ENCODE measurements at places on chromosomes 12 and 14. TPM values are rescaled to one million over a fixed set of nuclear protein-coding genes. Genes with fewer than 3 reads are reported as not detected.

TCTN2 gene
- total RNA-seq: 4.9 TPM

DBX2 gene
- total RNA-seq: not detected

CCND2 gene
- total RNA-seq: 48.9 TPM

DIO2 gene
- total RNA-seq: 58.4 TPM

SDS gene
- total RNA-seq: 0.20 TPM

HECTD4 gene
- total RNA-seq: 30.5 TPM

FOXN4 gene
- total RNA-seq: not detected

TEDC1 gene
- 8.9 TPM for total RNA-seq

SAMD4A gene
- 1.5 TPM for total RNA-seq

GLIPR1L2 gene
- total RNA-seq: 0.24 TPM

ZFHX2 gene
- 0.44 TPM for total RNA-seq

EXOC3L4 gene
- total RNA-seq: 0.20 TPM

MYF5 gene
- total RNA-seq: not detected

STYK1 gene
- total RNA-seq: 5.7 TPM

USP5 gene
- 91.1 TPM for total RNA-seq

ACVRL1 gene
- total RNA-seq: 4.9 TPM

PROX2 gene
- total RNA-seq: not detected

MARCHF9 gene
- total RNA-seq: 5.9 TPM

TIMELESS gene
- total RNA-seq: 10.5 TPM

BRMS1L gene
- total RNA-seq: 6.9 TPM

ACOT6 gene
- not detected for total RNA-seq

KDM2B gene
- total RNA-seq: 20.0 TPM

COCH gene
- 0.12 TPM for total RNA-seq

TAS2R20 gene
- total RNA-seq: 0.96 TPM

TMEM260 gene
- total RNA-seq: 8.9 TPM
